Spleen (tissue), 13 donors: ENCODE measurements at places on chromosomes 13 and 19. TPM values are rescaled to one million over a fixed set of nuclear protein-coding genes. Genes with fewer than 3 reads are reported as not detected.

GRCh38 chr19:40726279-40726678 is 9.4 kb downstream of the ITPKC start:
- DNase-seq, result no peak

IGFL1 gene
- not detected for total RNA-seq

DNA sequence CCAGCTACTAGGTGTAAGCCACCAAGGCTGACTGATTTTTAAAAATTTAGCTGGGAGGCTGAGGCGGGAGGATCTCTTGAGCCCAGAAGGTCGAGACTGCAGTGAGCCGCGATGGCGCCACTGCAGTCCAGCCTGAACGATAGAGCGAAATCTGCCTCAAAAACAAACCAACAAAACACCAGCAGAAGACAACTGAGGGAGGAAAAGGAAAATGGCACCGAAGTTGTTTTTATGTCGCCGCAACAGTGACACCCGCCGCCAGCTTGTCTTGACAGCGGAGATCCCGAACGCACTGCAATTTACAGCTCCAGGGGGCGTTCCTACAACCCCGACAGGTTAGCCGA is 298 bp upstream of the FAM98C start:
- DNase-seq, result no peak

DNA sequence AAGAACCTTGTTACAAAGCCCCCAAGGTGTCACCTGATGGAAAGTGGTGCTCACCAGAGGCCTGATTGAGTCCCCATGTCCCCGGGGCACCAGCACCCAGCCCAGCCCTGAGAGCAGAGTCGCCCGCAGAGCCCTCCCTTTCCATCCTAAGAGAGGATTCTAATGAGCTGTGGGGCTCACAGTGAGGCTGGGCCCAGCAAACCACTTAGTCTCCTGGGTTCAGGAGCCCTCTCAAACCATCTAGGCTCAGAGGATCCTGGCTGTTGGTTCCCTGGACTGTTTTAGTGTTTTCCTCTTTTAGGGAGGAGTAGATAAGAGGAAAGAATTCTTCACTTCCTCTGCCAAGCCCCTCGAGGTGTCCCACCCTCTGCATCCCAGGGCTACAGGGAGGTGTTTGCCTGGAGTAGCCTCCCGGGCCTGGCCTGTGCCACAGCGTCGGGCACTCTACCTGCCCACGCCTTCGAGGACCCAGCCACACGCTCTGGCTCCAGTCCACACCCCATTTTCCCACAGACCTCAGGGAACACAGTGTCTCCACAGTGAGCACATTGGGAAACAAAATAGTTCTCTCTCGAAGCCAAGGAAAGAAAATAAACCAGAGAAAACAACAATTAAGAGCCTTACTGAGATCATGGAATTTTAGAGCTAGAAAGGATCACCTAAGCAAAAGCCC is 34.4 kb downstream of the DHRS12 start:
- no peak for DNase-seq

GRCh38 chr19:11887234-11887610 is 360 bp upstream of the ZNF69 start:
- no peak for DNase-seq

GRCh38 chr19:8552810-8553209 is 24.4 kb downstream of the MYO1F start:
- no peak for DNase-seq

F7 gene
- not detected for total RNA-seq

RGL3 gene
- 52.4 TPM for total RNA-seq

GRCh38 chr13:19573120-19573716 is 11.9 kb upstream of the TPTE2 start:
- DNase-seq, result no peak

ADGRE3 gene
- total RNA-seq, result 2.0 TPM

NALCN gene
- total RNA-seq, result 0.13 TPM

GRCh38 chr19:14470031-14470876 is 4.9 kb downstream of the PTGER1 start:
- DNase-seq, result no peak

KANK3 gene
- 84.6 TPM for total RNA-seq

DNA sequence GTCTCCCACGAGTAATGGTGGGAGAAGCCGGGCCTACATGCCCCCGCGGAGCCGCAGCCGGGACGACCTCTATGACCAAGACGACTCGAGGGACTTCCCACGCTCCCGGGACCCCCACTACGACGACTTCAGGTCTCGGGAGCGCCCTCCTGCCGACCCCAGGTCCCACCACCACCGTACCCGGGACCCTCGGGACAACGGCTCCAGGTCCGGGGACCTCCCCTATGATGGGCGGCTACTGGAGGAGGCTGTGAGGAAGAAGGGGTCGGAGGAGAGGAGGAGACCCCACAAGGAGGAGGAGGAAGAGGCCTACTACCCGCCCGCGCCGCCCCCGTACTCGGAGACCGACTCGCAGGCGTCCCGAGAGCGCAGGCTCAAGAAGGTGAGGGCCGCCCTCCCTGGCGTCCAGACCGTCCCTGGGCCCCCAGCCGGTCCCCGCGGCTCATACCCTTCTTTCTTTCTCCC is 1.4 kb upstream of the USF2 start:
- peak; percentile 93 for DNase-seq

BCAM gene
- 64.8 TPM for total RNA-seq

- DNase-seq, result no peak
These were observed 75.2 kb downstream of the RXFP2 start for GRCh38 chr13:31814536-31814935.

DNA sequence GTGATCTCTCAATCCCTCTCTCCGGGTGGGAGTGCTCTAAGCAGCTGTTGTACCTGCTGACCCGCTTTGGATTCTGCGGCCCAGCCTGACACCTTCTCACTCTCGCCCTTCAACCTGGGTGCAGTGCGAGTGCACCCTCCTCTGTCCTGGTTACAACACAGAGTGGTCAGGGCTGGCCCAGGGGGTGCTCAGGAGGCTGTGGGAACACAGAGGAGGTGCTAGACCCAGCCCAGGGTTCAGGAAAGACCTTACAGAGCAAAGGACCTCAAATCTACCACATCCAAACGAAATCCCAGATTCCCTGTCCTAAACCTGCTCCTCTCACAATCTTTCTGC is 23.7 kb downstream of the ZNF175 start:
- no peak for DNase-seq

DNA sequence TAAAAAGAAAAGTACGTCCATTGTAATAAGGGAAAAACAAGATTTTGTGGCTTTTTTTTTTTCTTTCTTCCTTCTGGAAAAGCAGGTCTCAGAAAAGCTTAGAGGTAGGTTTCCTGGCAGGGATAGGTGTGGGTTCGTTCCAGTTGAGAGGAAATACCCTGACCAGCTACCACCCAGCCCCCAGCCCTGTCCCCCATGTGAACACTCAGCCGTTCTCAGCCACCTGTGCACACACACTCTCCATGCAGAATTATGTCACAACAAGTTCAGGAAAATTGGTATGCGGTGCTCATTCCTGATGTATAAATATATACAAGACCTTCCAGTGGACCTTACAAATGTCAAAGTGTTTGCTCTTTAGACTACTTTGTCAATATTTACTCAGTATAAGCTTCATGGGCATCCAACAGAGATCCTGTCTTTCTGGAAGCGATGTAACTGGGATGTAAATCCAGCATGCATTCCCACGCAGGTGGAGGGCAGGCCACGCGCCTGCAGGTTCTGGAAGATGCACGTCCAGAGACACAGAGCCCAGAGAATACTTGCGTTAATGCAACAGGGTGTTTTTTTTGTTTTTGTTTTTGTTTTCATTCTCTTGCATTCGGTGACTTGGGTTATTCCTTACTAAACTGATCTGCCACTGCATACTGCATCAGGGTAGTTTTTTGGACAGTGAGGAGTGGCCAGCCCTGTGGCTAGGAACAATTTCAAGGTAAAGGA is 68.8 kb downstream of the TSHZ3 start:
- DNase-seq, result peak; percentile 21

DNA sequence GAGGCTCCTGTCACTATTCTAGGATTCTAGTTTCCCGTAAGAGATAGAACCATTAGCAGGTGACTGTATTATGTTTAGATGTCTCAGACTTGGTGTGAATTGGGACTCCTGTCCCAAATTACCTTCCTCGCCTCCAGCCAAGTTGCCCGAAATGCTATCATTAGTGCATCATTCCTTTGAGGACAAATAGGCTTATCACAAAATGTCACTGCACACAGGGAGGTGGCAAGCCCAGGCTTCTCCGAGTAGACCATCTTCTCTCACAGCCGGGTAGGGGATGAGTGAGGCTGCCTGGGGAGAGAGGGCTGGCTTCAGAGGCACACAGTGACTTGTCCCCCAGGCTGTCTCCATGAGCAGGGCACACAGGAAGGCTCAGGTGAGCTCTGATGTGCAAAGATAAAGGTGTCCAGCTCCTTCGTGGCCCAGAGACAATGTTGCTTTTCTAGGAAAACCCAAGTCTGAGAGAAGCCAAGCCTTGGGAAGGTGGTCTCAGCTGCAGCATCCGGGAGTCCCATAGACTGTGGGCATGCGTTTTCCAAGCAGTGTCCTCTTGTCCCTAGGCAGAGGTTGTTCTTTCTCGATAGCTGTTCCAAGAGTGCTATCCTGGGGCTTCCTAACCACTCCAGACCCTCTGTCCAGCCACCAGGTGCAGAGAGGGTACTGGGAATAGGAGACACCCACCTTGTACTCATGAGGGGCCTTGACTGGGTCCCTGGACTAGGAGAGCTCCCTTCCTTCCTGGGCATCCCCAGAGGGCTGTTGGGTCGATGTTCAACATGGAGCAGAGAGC is 163.1 kb upstream of the TSHZ3 start:
- DNase-seq, result no peak

MIA gene
- not detected for total RNA-seq

DNA sequence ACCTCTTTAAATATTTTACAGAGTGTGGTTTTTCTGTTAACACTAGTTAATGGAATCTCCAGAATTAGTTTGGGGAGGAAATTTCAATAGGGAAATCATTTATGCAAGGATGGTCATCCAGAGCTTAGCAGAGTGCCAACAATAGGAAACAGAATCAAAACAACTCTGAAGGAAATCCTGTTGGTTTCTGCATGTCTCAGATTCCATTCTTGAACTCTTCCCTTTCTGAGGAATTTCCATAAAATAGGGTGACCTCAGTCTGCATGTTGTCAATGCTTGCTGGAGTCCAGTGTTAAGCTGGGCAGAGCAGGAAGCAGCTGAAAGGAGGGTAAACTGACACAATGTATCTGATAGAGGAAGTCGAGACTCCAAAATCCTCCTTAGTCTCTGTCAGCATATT is 16.9 kb downstream of the CBY2 start:
- no peak for DNase-seq

CBLC gene
- not detected for total RNA-seq

- no peak for DNase-seq
These were observed 78.9 kb downstream of the DNAJC15 start for GRCh38 chr13:43102304-43102703.

SGCG gene
- not detected for total RNA-seq

- DNase-seq, result peak; percentile 41
These were observed 119.7 kb upstream of the SOX1 start for GRCh38 chr13:111947026-111947810.

GRCh38 chr19:38044267-38045111 is 137.5 kb downstream of the SIPA1L3 start:
- DNase-seq, result no peak

DNA sequence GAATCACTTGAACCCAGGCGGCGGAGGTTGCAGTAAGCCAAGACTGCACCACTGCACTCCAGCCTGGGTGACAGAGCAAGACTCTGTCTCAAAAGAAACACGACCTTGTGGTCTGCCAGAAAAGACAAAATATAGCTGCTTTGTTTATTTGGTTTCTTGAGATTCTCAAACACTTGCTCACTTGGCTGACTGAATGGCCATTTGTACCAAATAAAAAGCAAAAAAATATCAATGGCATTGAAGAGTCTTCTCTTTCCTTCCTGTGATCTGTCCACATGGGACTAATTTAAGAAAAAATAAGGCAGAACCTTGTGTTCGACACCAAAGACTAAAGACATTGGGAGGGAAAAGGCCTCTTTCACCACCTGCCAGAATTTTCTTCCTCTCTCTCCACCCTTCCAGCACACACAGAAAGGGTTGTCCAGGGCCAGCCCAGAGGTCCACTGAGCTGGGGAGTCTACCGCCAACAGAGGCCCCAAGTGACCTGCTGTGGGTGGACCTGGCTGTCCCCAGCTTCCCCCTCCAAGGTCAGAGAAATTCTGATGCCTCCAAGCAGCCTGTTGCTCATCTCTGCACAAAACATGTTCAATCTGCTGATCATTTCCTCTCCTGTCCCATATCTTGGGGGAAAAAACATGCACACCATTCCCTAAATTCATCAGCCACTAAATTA is 5.9 kb downstream of the BRME1 start:
- no peak for DNase-seq

DNA sequence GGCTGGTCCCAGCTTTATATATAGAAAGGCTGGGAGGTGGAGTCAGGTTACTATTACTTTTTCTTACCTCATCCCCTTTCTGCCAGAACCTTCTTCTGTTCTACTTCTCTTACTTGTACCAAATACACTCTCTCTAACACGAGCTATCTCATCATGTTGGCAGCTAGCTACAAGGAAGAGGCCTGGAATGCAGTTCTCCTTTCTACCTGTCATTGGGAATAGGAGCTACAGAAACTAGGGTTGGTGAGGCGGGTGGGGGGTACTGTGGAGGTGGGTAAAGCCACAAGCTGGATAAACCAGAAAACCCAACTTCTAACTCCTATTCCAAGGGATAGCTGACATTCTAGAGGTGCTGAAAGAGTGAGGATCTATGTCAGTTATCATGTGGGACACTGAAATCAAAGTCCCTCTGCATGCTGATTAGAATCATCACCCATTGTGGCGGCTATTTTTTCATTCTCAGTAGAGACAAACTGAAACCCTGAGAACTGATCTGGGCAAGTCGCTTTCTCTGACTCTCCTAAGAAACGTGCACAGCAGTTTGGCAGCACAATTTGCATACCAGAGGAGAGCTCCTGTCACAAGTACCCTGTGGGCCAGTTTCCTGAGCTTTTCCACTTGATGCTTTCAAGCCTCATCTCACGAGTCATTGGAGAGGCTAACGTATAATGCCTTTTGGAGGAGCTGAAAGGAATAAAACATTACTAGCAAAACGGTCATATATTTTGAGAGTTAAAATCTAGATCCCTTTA is 358.1 kb downstream of the ENOX1 start:
- no peak for DNase-seq

GRCh38 chr13:113968463-113969310 is 5.2 kb downstream of the C13orf46 start:
- peak; percentile 56 for DNase-seq

- DNase-seq, result no peak
These were observed 20.0 kb downstream of the GARRE1 start for GRCh38 chr19:34274284-34274826.

GRCh38 chr19:38837656-38838121 is 6.1 kb upstream of the ECH1 start:
- DNase-seq, result peak; percentile 47

RCBTB1 gene
- total RNA-seq, result 22.8 TPM
